Stimulated activated CD4-positive, alpha-beta T cell treated with anti-CD3 and anti-CD28 coated beads, Interleukin-12 subunit alpha, Interleukin-12 subunit beta, amount 100 ng/mL, for 4 hours (primary cell): ENCODE measurements at places on chromosomes 4 and X.

GRCh38 chr4:4872314-4872903 lies 12.9 kb downstream of the MSX1 start:
- no peak for DNase-seq

DNA sequence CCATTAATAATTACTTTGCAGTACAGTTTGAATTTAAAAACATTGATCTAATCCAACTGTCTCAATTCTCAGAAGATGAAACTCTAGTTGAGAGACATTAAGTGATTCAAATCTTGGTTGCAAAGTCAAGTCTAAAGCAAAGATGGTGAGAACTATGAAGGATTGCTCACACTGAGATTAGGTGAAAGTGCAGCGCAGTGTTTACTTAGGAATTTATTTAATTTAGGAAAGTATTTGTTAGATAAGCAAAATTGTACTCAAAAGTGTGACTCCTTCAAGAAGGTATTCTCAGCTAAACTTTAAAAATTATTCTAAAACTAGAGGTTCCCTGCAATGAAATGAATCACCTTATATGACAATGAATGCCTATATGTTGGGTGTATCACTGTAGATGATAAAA lies 454.9 kb downstream of the PDGFC start:
- DNase-seq, result no peak

GRCh38 chr4:90582087-90582486 lies 454.9 kb downstream of the CCSER1 start:
- DNase-seq, result no peak

DNA sequence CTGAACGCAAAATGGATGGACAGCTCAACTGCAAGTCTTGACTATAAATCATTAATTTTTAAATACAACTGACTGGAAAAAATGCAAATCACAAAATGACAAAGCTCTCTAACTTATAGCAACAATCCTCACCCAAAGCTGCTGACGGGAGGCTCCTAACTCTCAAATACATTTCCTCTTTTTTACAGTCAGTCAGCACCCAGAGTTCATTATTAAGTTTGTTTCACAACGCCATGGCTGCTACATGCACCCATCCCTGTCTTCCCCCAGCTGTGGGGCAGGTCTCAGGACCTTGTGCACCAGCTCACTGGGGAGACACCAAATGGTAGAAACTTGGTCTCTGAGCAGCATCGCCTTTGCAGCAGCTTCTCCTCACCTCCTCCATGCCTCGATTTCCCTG lies 97.6 kb downstream of the SLC34A2 start:
- no peak for DNase-seq

GRCh38 chrX:85570496-85570895 lies 191.0 kb upstream of the POF1B start:
- no peak for DNase-seq

DNA sequence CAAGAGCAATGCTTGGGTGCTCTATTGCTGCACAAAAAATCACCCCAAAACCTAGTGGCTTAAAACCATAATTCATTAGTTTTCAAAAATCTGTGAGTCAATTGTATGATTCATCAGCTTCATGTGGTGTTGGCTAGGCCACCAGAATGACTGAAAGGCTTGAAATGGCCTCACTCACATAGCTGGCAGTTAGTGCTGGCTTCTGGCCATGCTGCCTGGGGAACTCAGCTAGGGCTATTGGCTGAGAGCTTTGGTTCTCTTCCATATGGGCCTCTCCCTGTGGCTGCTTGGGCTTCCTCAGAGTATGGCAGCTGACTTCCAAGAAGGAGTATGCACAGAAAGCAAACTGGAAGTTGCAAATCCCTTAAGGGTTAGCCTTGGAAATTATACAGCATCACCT lies 3.1 kb upstream of the MTMR1 start:
- no peak for DNase-seq

GRCh38 chrX:153365670-153366069 lies 31.7 kb downstream of the ZNF275 start:
- DNase-seq, result no peak

DNA sequence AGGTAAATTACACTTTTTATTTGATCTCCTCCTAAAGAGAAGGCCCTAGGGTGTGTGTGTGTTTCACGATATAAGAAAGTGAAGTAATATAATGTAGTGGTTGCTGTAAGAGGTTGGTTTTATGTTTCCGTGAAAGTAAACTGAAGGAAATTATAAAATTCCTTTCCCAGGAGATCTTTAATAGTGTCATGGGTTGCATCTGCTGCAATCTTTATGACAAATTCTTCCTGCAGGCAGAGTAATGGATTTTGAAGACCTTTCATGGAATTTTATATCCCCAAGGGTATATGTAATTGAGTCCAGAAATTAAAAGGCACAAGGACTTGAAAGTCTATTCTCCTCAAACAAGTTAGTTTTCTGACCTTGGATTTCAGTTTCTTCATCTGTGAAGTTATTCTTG lies 538.6 kb downstream of the ANKRD50 start:
- no peak for DNase-seq

GRCh38 chr4:136302566-136302965 lies 1229.7 kb downstream of the PCDH18 start:
- DNase-seq, result no peak

DNA sequence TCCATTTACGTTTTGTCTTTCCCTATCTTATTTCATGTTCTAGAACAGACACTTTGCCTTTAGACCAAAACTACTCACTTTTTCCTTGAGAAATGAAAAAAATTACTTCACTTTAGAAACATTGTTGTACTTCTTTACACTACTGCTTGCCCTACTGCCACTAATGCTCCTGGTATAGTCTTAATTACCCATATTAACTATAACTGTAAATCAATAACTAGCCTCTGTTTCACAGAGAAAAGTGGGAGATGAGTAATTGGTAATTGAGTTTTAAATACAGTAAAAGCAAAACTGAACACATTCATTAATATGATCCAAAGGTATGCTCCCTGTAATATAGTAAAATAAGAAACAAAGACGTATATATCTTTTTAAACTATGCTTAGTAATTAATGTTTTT lies 111.1 kb upstream of the JADE1 start:
- no peak for DNase-seq

DNA sequence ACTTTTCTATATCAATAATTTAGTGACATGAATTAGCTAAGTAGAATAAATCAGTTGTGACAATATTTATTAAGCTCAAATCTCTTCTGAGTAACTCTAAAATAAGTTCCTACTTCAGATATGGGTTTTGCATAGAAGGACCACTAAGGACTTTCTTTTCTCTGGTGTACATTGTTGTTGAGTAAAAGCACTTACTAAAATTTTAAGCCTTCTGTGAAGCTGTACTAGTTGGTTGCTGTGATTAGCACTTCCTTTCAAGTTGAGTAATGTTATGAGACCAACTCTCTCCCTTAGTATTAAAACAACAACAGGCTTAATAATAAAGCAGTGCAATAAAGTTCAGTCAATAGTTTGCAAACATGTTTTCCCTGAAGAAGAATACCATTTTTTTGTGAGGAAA lies 667.4 kb upstream of the NDST4 start:
- no peak for DNase-seq

DNA sequence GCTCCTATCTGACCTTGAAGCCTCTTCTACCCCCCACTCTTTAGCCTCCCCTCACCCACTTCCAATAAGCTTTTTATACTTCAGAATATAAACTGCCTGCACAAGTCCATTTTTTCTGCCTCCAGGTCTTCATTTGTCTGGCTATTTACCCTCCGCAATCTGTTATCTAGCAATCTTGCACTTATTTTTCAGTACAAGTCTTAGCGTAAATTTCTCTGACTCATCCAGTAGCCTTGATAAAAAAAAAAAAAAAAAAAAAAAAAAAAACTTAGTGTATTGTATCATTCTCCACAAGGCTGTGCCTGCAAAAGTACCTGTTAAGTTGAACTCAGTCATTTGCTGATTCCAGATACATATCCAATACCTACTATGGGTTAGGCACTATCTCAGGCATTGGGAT lies 219.5 kb upstream of the DKK2 start:
- no peak for DNase-seq

DNA sequence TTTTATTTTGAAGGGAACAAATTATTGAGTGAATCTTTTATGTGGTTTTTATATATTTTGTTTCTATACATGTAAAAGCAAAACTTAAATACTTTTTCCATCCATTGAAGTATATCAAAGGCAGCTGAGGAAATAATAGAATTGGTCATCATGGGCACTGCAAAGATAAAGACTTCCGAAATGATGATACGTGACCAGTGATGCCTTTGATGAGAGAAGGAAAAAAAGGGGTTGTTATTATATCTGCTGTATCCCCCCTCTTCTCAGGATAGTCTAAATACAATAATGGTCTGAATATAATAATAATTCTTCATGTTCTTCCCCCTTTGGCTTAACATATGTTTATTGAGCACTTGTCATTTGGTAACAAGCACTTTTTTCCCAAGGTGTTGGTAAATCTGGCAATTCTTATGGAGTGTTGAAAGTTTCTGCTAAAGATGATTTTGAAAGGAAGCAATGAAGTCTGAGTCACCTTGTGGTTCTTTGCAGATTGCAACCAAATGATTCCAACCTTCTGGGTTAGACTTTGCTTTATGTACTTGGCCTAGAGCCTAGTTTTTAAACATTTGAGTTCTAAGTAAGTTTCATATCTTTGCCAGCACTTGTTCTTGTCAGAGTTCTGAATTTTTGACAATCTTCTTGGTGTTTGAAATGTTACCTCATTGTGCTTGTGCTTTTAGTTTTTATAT lies 60.8 kb downstream of the USP9X start:
- DNase-seq, result no peak

DNA sequence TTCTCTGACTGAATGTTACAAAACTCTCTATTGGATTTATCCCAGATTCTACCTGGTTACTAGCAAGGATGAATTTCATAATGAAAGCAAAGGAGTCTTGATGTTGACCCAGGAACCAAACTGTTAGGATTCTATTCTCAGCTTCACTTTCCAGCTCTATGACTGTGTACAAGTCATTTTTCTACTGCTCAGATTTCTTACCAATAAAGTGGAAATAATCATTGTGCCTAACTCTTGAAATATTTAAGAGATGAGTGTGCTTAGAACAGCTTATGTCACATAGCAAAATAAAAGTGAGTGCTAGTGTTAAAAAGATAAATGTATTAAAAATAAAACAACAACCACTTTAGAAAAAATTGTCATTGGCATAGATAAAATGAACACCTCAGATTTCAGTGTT lies 45.6 kb downstream of the EPHA5 start:
- no peak for DNase-seq

- DNase-seq, result no peak
These were observed 69.4 kb upstream of the CLDN34 start for GRCh38 chrX:9897761-9898161.

DNA sequence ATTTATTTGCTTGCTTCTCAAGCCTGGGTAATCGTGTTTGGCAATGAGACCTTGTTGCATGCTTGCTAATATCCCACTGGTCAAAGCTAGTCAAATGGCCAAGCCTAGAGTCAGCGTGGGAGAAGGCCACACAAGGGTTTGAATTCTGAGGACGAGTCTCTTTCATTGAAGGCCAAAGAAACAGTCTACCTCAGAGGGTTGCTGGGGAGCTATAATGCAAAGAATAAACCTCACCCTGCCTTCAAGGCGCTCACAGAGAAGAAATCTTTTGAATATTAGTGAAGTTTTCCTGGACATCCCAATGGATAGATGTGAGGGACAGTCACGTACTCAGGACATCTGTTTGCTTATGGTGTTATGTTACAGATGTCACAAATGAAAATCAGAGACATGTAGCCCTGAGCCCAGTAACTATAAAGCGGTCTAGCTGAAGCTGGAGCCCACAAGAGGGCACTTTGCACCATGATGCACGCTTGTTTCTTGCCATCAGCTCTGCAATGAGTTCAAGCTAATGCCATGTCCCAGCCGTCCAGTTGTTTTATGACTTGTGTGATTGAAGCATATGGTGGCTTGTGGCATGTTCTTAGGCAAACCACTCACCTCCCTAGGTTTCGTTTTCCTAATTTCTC lies 1.1 kb upstream of the TLR3 start:
- DNase-seq, result no peak

GRCh38 chr4:38581426-38582106 lies 82.4 kb upstream of the KLF3 start:
- DNase-seq, result no peak

GRCh38 chrX:41233988-41234387 lies 100.0 kb upstream of the DDX3X start:
- DNase-seq, result no peak

DNA sequence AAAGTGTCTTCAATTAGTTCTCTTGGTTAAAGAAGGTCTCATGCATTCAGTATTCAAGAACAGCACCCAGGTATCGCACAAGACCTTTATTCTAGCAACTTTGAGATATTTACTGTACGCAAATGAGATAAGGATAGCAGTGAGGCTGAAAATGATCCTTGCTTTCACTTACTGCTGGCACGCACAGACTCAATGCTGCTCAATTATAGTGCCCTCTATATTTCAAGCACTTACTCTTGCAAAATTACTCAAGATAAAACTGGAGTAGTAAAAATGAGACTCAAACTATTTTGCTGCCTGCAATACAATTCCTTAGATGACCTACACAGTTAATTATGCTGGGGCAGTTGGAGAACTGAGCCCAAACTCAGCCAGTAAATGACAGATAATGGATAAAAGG lies 60.9 kb downstream of the ADGRA3 start:
- DNase-seq, result no peak

DNA sequence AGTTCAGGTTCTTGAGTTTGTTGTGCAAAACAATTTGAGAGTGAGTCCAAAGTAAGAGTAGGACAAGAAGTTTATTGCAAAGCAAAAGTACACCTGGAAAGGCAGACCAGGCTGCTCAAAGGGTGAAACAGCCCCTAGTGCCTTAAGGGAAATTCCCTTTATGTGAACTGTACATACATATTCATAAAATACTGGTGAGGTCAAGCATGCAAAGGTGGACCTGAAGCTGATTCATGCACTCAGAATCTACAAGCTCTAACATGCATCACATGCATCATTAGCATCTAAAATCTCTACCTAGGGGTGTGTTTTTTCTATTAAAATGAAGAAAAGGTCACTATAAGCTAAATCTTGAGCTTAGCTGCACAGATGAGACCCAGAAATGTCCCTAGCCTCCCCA lies 266.9 kb downstream of the SPATA18 start:
- no peak for DNase-seq

DNA sequence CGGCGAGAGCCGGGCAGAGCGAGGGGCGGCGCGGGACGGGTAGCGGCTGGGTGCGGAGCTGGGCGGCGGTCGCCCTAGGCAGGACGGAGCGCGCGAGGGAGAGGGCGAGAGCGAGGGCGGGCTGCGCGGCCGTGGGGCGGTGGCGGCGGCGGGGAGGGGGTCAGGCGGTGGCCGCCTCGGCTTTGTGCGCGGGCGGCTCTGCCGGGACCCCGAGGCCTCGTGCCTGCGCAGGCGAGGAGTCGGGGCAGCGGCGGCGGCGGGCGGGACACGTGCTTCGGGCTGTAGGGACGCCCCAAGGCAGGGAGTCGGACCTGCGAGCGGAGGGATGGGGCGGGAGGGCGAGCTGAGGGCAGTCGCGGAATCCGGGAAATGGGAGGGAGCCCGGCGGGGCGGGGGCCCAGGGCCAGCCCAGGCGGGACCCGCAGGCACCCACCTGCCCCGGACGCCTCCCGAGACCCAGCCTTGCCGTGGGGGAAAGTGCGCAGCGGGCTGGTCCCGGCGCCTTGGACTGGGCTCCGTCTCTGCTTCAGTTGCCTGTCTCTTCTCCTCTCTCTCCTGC lies 465 bp downstream of the BMPR1B start:
- DNase-seq, result no peak
